ENCODE measurements at places on chromosomes 2 and 18. TPM values are rescaled to one million over a fixed set of nuclear protein-coding genes. Genes with fewer than 3 reads are reported as not detected.
A peak's percentile ranks its signal among the peaks of the same experiment; 100 is the strongest.

DNA sequence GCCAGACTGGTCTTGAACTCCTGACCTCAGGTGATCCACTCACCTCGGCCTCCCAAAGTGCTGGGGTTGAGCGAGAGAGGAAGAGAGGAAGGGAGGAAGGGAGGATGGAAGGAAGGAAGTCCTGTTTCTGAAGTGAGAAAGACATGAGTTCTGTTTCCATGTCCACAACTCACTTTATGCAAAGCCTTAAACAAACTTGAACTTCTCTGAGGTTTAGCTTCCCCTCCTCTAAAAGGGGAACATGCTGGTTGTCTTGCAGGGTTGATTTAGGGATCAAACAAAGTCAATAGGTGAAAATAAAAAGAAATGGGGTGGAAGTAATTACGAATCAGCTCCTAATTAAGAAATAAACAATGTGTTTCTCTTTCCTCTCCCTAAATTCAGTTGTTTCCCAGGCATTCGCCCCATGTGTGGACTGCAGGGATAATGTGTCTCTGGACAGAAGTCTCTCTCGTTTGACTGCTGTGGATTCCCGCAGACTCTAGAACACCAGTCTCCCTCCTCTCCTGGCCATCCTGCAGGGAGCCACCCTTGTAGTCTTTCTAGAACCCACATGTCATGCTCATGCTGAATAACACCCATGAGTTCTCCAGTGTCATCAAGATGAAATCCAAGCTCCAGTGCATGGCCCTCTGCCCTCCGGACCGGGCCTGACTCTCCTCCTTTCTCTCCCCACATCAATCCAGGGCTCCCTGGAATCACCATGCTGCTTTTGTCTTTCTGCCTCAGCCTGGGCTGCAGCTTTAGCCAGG is 229.3 kb upstream of the TRIB2 start:
- no peak for DNase-seq

- DNase-seq = no peak
Measured at GRCh38 chr2:139055202-139055601, 275.0 kb upstream of the NXPH2 start.

CNGA3 gene
- not detected for total RNA-seq

TEX44 gene
- not detected for total RNA-seq

KIF5C gene
- total RNA-seq = 24.0 TPM

CACNB4 gene
- total RNA-seq = 0.83 TPM

CCDC150 gene
- 18.4 TPM for total RNA-seq

GRCh38 chr2:70692256-70692655 is 75.7 kb downstream of the ADD2 start:
- DNase-seq = no peak

RNF125 gene
- total RNA-seq = 12.1 TPM

DNA sequence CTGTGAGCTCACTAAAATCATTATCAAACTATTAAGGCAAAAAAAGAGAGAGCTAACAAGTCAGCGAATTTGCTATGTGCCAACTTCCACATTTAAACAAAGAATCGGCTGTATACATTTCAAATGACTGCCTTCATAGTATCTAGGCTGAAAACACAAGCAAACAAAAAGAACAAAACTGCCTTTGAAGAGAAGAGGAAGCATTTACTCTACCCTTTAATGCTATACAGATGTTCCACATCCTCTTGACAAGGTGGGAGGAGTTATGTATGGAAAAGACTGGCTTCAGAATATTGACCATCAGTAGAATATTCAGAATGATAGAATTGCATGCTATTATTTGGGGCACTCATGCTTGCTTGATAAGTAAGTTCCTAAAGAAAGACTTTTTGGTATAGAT is 741.7 kb downstream of the PLCL1 start:
- DNase-seq = no peak

GRCh38 chr18:9741793-9742523 is 33.9 kb downstream of the RAB31 start:
- peak; percentile 67 for DNase-seq

- DNase-seq = peak; percentile 21
Measured at GRCh38 chr2:61887717-61888266, 664 bp downstream of the CCT4 start.

CRYBA2 gene
- total RNA-seq = not detected

FN1 gene
- 50.4 TPM for total RNA-seq

GRCh38 chr18:6107794-6108193 is 212.5 kb upstream of the TMEM200C start:
- no peak for DNase-seq

PCARE gene
- not detected for total RNA-seq

- DNase-seq = no peak
Measured at GRCh38 chr18:50461251-50461650, 86.4 kb downstream of the SKA1 start.

CLHC1 gene
- 8.9 TPM for total RNA-seq

SLC11A1 gene
- not detected for total RNA-seq

- DNase-seq = no peak
Measured at GRCh38 chr2:234588054-234588430, 91.2 kb upstream of the ARL4C start.

- no peak for DNase-seq
Measured at GRCh38 chr18:10949655-10950054, 199.7 kb downstream of the PIEZO2 start.

DNA sequence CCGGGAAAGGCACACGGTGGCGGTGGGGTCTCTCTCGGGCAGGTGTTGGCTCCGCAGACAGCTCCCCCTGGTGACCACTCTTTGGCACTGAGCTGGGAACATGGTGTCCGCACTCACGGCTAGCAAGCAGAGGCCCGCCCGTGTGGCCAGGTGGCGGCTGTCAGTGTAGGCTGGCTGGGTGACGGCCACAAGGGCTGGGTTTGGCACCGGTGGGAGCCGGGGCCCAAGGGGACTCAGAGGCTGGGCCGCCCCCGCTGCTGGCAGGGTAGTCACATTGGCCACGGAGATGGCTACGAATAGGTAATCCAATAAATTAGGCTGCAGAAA is 1071.7 kb downstream of the RPIA start:
- DNase-seq = peak; percentile 38

UGT1A8 gene
- not detected for total RNA-seq

- DNase-seq = no peak
Measured at GRCh38 chr2:7900593-7900992, 781.3 kb upstream of the ID2 start.

GRCh38 chr2:175832866-175833265 is 169.2 kb downstream of the LNPK start:
- no peak for DNase-seq

GRCh38 chr2:121804340-121804739 is 48.9 kb downstream of the TSN start:
- DNase-seq = peak; percentile 69

UGT1A3 gene
- not detected for total RNA-seq

OTOS gene
- total RNA-seq = not detected

IL1A gene
- 0.38 TPM for total RNA-seq

GRCh38 chr2:54964271-54964670 is 86.0 kb downstream of the RTN4 start:
- DNase-seq = no peak

DNA sequence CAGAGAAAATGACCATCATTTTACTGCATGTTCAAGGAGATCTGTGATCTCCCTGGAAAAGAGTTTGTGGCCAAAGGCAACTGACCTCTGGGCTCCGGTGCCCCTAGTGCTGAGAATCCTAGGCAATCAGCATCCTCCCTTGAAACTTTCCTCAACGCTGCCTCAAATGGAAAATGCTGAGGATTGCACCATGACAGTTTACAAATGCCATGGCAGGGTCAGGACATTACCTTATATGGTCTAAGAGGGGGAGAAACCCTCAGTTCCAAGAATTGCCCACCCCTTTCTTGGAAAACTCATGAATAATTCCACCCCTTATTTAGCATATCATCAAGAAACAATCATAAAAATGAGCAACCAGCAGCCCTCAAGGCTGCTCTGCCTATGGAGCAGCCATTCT is 48.3 kb downstream of the ALPK2 start:
- no peak for DNase-seq

DNA sequence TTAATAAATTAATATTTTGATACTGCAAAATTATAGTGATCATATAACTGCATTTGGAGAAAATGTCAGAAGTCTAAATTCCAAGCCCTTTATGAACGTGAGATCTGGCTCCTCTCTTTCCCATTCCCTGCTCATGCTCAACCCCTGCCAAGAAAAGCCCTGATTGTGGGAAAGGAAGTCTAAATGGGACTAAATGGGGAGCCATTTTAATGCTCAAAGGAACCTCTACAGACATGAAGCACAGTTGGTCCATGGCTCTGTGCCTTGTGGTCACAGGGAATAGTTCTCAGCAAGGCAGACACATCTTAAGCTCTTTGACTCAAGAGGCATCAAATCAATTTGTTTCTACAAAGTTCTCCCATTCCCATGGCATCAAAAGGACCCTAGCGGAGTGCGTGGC is 29.3 kb upstream of the INSIG2 start:
- DNase-seq = no peak

DNA sequence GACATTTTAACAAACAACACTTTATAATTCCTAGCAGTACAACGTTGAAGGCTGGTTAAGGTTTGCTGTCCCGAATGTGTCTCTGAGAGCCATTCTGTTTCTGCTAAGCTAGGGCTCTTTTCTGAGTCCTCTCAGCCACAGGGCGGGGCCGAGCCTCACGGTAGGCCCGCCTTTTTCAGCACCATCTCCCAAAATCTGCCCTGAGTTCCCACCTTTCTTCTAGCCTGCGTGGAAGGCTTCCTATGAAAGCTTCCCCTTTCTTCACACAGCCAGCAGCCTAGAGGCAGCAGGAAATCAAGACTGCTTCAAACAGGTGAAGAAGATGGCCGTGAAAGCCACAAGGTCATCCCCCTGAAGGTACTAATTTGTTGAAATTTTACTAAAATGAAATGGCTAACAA is 255.5 kb downstream of the CDH2 start:
- DNase-seq = peak; percentile 4

TBR1 gene
- 0.37 TPM for total RNA-seq

- DNase-seq = no peak
Measured at GRCh38 chr2:79780781-79781180, 267.9 kb downstream of the CTNNA2 start.
